Adrenal gland (tissue), 19 donors: ENCODE measurements at places on chromosomes 7 and 10. TPM values are rescaled to one million over a fixed set of nuclear protein-coding genes. Genes with fewer than 3 reads are reported as not detected.

GRCh38 chr10:126905776-126906703, 812 bp downstream of the DOCK1 start:
- no peak for DNase-seq

DNA sequence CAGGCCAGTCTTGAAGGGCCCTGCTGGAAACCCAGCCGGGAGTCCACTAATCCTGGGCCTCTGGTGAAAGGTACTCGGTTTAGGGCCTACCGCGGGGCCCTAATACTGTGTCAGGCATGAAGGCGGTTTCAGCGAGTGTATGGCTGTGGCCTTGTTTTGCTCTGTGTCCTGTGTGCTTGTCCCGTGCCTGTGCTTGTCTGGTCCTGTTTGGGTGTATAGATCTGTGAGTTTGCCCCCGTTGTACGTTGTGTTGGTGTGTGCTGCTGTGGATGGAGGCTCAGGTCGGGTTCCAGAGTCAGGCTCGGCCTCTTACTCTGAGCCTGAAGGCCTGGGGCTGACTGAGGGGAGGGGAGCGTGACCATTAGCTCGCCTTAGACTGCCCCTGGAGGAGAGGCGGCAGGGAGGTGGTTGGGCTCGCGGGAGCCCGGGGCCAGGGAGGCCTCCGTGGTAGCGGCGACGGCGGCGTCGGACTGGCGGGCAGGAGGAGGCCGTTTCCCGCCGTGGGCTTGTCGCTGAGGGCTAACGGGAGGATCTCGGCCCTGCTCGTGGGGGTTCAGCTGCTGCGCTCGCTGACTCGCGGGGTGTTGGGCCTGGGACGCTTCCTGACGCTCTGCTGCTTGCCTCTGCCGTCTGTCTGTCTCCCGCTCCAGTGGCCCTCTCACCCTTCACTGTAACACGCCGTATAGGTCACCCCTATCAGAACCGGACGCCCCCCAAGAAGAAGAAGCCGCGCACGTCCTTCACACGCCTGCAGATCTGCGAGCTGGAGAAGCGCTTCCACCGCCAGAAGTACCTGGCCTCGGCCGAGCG, 2.6 kb downstream of the TLX1 start:
- DNase-seq: no peak

- no peak for DNase-seq
These were observed 43.8 kb upstream of the CSTF2T start for GRCh38 chr10:51743146-51743545.

DNA sequence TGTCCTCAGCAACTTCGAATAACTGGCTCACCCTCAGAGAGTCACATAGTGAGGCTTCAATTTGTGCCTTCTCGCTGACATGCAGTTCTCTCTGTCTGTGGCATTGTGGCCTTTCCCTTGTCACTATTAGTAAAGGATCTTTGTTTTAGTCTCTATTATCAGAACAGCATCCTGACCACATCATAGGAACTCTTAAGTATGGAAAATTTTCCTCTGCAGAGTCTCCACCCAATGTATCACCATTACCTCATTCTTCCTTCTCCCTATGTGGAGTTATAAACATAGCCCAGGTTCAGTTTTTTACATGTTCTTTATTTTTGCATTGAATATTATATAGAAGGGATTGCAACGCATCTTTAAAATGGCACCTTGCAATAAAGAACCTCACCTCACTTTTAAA, 112.9 kb downstream of the FAM107B start:
- DNase-seq: no peak

DNA sequence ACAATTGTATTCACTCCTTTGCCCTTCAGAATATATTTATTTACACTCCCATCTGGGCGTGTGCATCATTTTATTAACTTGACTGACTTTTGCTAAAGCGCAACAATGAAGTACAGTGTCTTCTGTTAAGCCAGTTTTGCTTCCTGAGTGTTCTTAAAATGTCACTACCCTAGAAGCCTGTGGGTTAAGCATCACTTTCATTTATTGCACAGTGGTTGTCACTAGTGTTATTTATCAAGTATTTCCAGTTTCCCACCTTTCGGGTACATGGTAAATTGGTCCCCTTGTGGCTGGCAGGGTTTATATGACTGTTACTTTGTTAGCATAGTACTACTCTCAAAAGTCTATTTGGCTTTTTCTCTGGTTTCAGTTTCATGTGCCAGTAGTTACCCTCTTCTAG, 3.3 kb downstream of the HILPDA start:
- DNase-seq: no peak

GRCh38 chr7:137507096-137507495, 163.6 kb upstream of the PTN start:
- no peak for DNase-seq

GRCh38 chr10:29377333-29377961, 88.6 kb downstream of the LYZL1 start:
- DNase-seq: no peak

RHOBTB1 gene
- 24.4 TPM for total RNA-seq

GRCh38 chr10:27188259-27188658, 33.1 kb downstream of the MASTL start:
- DNase-seq: no peak

DNA sequence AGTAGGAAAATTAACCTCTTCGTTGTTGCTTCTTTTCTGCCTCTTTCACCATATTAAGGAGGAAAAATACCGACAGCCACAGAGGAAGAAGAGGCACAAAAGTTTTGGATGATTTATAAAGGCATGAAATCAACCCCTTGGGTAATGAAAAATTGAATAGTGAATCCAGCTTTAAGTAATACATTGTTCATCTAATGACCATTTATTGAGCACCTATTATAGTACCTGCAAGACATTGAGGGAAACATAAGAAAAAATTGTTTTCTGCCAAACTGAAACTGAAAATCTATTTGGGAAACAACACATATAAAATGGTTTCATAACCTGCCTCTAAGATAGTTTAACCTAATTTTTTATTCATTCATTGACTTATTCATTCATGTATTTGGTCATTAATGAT, 8.2 kb downstream of the ECHDC3 start:
- DNase-seq: no peak

DNA sequence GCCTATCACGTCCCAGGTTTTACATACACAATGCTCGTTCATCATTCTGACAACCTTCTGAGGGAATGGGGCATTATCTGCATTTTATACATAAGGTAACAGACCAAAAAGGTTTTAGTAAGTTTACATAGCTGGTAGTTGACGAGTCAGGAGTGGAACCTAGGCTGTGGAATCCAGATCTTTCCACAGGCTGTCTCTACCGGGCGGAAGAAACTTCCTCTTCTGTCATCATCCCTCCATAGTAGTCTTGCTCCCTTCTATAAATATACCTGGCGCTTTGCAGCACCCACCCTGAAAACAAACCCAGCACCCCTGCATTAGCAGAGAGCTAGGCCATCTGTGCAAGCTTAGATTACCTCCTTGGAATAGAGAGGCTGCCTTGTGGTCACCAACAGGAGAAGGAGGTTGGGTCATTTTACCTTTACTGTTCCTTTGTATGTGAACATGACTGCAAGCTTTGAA, 1.3 kb downstream of the TSPAN13 start:
- no peak for DNase-seq

UNCX gene
- total RNA-seq: not detected

GRCh38 chr7:124698964-124699363, 66.6 kb downstream of the GPR37 start:
- DNase-seq: no peak

DNA sequence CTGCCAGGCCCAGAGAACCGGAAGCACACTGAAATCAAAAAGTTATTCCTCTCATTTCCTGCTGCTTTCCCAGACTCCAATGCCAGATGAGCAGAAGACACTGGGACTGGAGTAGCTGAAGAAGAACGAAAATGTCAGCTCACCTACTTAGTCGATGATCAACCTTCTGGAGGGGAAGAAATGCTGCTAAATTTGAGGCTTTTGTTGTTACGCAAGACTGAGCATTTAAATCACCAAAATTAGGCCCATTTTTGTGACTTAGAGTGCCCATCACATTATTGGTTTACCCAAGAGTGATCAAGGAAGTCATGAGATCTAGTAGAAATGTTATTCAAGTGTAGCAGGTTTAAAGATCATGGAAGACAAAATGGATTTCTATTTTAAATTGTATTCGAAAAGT, 182.1 kb upstream of the PLXDC2 start:
- no peak for DNase-seq

IDE gene
- total RNA-seq: 41.6 TPM

ITGB8 gene
- total RNA-seq: 16.4 TPM

DNA sequence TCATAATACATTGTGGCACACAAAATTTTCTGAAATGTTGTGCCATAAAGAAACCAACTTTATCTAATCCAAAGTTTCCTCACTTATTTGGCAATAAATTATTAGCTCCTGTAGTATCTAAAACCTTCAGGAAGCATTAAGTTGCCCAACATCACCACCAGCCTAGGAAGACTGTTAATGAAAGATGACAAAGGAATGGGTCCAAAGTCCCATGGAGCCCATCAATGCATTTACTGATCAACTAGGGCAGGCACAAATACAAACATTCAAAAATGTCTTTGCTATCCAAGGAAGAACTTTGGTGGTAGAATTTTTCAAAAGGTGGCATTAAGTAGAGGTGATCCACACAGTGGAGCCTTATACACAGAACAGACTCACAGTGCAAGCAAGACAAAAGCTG, 4.5 kb downstream of the GRB10 start:
- DNase-seq: no peak

GRCh38 chr10:97372233-97372875, 28.8 kb downstream of the RRP12 start:
- DNase-seq: no peak

TMEM184A gene
- total RNA-seq: 0.22 TPM

TAS2R39 gene
- not detected for total RNA-seq

PTF1A gene
- not detected for total RNA-seq

DNA sequence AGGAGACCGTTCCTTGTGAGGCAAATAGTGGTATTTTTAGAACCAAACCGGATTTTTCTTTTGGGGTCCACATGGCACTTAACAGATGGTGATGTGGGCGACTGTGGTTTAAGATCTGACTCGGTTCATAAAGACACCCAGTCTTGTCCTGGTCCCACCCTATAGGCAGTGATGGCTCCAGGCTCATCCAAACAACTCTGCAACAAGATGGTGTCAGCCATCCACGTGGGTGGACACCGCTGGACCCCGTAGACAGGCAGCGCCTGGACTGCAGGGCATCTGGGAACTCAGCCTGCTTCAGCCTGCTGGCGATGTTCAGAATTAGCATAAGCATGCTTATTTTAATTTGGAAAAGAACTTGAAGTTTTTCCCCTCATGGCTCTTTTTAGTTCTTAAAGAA, 258.4 kb upstream of the FZD1 start:
- no peak for DNase-seq

- DNase-seq: no peak
These were observed 257.8 kb upstream of the GNAI1 start for GRCh38 chr7:79876848-79877252.

GRCh38 chr10:79068203-79068561, 584 bp upstream of the ZMIZ1 start:
- DNase-seq: no peak

DNA sequence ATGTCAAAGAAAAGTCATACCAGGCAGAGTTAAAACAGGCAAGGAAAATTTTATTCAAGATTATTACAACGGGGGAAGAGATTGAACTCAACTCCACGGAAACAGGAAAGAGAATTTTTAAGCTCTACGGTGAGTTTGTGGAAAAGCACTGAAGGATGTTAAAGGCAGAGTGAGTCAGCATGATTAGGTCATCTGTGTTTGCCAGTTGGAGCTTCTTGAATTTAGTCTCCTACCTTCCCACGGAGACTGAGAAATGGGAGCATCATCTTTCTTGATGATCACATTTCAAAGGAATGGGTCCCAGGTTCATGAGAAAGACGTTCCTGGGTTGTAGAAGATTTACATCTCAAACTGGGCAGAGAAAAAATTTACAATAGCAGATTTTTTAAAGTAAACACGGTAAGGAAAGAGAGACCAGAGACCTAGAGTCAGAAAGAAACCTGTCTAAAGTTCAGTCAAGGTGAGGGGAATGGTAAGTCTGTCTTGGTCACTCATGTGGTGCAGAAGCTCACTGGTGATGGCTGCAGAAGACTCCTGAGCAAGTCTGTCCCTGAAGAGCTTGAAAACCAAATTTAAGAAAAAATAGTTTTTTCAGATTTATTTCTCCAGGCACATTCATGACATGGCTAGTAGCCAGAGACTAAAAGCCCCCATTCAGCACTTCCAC, 516.9 kb upstream of the LRRN3 start:
- no peak for DNase-seq

KCNMA1 gene
- 6.7 TPM for total RNA-seq

GRCh38 chr10:36606234-36606839, 519.1 kb upstream of the ANKRD30A start:
- DNase-seq: no peak

CCDC172 gene
- total RNA-seq: not detected

DNA sequence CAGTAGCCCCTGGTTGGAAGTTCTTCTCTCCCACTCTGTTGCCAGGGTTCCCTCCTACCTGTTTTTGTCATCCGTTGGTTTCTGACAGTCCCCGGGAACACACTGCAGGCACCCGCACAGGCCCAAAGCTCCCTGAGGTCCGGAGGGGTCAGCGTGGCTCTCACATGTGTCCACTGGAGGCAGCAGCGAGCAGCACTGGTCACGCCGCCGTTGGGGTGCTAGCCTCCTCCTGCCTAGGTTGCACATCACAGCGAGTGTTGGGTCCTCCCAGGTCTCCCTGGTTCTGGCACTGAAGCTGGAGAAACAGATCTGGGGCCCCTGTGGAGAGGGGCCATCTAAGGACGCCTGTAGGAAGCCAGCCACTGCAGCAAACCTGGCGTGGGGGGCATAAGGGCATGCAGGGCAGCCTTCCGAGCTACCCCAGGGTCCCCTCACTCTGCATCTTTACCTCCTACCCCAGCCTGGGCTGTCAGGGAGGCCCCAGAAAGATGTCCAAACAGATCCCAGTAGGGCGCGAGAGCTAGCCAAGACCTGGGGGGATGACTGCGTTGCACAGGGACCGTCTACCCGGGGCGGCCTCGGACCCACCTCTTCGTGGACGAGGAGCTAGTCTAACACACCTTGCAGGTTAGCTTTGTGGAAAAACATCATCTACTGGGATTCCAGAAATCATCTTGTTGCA, 28.9 kb downstream of the LRRC27 start:
- peak; percentile 44 for DNase-seq

DNA sequence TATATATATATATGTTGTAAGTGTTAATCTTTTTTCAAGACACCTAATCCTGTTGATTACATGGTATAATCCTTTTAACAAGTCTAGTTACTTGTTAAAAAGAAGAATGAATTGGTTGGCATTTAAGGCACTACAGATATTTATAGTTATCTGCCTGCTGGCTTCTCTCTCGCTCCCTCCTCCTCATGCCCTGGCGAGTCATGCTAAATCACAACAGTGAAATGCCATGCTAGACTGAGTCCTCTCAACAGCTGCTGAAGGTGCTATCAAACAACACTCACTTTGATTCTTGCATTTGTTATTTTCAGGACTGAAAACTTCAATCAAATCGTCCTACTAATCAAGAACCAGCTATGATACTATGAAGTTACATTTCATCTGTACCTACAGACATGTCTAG, 15.4 kb downstream of the NRAP start:
- no peak for DNase-seq

HMX2 gene
- total RNA-seq: not detected

- DNase-seq: no peak
These were observed 7.4 kb downstream of the SH3PXD2A start for GRCh38 chr10:103847909-103848468.

DNA sequence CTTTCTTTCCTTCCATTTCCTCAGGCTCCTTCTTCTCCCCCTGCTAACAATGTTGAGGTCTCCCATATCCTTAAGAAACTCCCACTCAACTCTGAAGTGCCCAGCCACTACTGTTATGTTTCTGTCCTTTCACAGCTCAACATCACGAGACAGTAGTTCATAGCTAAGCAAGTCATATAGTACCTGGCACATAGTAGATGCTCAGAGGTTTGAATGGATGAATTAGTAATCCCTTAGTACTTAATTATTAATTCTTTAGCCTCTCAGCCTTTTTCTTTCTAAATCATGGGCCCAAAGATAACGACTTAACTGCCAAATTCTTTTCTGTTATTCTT, 22.6 kb downstream of the CSGALNACT2 start:
- DNase-seq: no peak

RBP3 gene
- not detected for total RNA-seq
